ENCODE measurements at places on chromosomes 1 and 21.

DNA sequence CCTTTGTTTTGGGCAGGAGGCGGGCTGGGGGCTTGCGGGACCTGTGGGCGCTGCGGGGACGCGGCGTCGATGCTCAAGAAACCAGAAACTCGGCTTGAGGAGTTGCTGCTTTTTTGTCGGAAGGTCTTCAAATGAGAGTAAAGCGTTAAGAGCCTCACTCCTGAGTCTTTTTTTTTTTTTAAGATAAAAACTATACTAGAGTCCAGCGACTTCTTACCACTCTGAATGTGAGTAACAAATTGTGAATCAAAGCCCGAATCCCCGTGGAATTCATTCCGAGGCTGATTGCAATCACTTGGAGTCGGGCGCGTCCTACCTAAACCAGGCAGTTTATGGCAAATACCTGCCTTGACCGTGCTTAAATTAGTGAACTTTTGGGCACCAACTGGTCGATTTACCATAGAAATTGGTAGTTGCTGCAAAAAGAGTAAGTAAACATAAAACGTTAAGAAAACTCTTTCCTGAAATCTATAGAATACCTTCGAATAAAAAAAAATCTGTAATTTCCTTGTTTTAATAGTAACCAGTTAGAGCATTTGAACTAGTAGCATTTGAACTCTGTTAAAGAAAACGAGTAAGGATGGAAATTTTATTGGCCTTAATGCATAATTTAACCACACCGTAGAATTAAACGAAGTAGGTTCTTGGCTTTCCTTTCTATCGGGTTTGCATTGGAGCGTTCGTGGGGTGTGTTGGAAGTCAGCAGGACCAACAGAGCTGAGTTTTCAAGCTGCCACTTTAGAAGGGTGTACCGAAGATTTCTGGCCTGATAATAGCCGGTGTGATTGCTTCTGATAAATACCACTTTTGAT is 769 bp downstream of the GPSM2 start:
- DNase-seq, result no peak

DNA sequence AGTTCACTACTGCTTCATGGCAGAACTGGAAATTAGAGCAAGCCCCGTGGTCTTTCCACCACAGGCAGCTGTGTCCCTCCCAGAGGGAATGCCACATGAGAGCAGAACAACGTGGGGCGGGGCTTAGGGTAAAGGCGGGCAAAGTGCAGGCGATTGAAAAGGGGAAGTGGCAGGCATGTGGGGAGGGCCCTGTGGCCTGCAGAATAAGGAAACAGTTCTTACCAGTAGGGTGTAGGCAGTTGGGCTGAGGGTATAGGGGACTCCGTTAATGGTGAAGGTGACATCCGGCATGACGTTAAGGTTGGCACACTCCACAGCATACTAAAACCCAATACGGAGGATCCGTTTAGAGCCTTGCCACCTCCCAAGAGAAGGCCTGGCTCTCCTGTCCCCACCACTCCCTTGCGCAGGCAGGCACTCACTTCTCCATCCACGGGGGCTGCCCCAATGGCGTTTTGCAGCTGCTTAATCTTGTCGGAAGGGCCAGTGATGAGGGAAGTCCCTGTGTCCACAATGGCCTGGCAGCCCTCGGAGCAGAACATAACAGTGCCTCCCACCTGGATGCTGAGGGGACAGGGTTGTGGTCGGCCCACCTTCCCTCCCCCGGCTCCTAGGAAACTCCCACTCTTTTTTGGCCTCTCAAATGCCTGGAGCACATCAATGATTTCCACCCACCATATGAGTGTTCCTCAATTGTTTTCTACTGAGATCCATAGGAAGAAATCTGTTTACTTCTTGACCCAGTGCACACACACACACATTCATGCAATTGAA is 9.1 kb upstream of the RAB7B start:
- DNase-seq, result no peak

DNA sequence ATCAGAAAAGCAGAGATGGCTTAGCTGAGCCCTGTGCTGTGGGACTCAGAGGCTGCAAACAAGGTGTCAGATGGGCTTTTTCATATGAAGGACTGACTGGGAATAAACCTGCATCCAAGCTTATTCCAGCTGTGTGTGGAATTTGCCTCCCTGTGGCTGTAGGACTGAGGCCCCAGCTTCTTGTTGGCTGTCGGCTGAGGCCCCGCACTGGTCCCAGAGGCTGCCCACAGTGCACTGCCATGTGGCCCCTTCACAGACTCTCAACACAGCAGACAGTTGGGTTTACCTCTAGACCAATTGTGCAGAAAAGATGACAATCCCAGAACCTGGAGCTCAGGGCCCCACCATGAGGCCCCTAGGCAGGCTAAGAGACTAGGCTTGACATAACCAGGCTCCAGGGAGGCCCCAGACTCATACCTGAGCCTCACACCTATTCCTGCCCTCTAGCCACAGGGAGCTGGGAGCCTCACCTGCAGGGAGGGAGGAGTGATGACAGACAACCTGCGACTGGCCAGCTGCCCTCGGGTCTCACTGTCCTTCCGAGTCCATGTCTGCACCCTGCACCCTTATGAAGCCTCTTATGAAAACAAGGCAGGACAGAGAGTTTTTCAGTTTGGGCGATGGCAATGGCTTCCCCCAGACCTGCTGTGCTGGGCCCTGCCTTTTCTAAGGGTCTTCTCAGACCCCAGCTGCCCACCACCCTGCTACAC is 615.5 kb downstream of the NPHP4 start:
- no peak for DNase-seq

- no peak for DNase-seq
These were observed 206.4 kb upstream of the LMO4 start for GRCh38 chr1:87122243-87122642.

- no peak for DNase-seq
These were observed 604.6 kb downstream of the MRPL39 start for GRCh38 chr21:25002676-25003075.

DNA sequence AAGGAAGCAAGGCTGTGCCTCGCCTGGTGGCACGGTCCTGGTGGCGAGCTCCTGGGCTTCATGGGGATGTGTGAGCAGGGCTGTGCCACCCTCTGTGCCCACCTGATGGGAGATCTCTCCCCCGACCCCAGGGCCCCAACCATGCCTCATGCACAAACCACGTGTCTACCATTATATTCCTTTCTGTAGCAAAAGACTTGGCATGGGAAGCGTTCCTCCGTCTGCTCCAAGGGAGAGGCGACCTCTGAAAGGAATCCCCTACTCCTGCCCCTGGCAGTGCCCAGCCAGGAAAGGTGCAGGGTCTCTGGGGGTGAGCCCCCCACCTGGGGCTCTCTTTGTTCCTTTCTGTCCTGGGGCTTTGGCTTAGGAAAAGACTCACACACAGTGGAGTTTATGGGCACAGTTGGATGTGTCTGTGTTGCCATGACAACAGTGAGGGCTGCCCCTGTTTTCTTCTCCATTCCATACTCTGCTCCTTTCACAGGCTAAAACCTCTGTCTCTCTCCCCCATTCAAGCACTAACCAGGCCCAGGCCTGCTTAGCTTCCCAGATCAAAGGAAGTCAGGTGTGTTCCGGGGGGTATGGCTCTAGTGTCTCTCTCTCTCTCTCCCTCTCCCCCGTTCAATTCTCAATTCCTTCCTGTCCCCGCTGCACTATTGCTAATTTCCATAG is 21.4 kb upstream of the LRRN2 start:
- no peak for DNase-seq

GRCh38 chr1:98420376-98421084 is 241.0 kb upstream of the SNX7 start:
- DNase-seq, result no peak

DNA sequence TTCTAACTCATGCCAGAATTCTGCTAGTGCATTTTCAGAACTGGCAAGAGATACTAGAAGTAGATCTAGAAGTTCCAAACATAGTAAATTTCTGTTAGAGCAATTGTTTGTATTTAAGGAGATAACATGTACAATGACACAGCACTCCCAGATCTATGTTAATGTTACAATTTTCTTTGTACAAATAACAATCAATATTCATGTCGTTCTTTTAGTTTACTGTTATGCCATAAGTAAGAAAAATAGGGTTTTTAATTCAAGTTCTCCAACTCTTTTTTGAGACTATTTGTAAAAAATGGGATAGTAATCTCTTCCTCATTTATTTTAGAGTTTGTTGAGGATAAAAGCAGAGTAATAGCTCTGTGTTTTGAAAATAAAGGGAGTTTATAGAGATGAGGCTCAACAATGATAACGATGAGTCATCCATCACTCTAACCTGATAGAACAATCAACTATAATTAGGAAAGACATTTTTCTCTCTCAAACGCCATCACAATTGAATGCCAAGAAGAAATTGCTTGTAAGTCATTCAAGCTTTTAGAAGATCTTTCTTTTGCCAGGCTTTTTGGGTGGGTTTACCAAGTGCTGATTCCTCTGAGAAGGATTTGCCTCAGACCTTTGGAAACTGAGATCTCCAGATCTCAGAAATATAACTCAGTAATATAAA is 638 bp downstream of the CD84 start:
- no peak for DNase-seq

GRCh38 chr1:90550626-90551406 is 166.3 kb downstream of the BARHL2 start:
- DNase-seq, result no peak

DNA sequence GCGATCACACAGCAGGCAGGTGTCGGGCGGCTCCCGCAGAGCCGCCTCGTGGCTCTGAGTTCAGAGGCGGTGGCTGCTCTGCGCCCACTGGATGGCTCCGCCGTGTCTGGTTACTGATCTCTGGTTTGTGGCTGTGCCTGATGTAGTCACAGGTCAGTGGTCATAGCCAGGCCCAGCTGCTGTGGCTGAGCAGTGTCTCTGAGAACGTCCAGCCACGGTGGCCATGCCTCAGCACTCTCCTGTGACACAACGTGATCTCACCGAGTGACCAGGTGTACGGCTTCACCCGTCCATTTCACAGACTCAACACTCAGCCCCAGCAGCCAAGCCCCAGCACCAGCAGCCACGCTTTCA is 61.2 kb downstream of the KCNN3 start:
- no peak for DNase-seq

DNA sequence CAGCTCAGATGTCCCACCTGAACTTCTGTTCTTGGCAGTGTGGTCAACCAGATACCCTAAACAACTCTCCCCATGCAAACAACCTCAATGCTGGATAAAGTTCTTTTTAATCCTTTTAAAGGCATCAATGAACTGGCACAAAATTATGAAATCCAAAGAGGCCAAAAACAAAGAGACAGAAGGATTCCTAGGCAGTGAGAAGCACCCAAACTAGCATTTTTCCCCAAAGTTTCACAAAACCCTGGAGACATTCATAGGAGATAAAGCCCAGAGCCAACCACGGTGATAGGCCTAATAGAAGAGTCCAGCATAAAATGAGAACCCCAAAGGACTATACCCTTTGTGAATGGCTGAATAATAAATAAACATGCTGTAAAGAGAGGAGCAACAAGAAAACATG is 50.7 kb downstream of the MATN1 start:
- no peak for DNase-seq

DNA sequence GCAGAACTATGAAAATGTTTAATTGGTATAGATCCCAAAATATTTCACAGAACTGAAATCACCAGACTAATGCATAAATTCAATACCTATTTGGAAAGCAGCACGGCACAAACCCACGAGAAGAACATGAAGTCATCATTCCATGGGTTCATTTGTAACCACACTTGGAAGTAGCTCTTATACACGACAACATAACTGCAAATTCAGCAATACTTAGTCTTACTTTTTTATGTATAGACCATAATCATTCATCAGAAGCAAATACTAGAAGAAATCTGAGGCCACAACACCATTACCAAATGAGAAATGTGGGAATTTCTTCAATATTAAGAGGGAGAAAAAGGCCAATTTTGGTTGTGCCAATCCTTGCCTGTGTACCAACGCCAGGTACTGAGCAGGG is 4.2 kb upstream of the UBE2G2 start:
- DNase-seq, result no peak

DNA sequence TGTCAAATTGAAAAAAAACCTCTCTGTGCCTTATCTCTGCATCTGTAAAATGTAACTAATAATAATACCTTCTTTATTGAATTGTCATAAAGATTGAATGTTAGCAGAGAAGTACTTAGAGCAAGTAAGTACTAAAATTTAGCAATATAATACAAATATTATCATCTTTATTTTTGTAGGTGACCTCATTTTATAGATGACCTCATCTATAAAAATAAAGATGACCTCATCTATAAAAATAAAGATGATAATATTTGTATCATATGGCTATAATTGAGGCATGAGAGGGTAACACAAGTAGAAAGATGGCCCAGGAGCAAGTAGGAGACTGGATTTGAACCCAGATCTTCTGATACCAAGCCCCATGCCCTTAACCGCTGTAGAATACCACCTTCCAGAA is 193.2 kb upstream of the FOXD3 start:
- no peak for DNase-seq

GRCh38 chr1:42646056-42646455 is 12.2 kb upstream of the PPIH start:
- no peak for DNase-seq

- DNase-seq, result peak; percentile 51
These were observed 81.5 kb downstream of the BEND5 start for GRCh38 chr1:48695161-48695560.

DNA sequence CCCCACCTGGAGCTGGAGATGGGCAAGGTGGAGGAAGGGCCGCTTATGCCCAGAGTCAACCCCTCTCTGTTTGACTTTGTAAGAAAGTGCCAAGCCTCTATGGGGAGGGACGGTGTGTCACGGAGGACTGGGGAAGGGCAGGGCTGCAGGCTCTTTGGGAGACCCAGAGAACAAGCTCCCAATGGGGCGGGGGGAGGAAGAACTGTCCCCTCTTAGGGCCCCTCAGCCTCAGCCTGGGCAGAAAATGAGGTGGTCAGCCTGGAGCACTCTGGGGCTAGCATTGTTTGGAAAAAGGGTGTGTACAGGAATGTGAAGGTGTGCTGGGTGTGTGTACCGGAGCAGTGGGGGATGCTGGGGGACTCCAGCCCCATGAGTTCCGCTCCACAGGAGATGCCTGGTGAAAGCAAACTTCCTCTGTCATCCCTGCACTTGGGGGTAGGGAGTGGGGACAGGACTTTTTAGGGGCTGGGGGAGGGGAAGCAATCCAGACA is 1.2 kb upstream of the INAVA start:
- no peak for DNase-seq

DNA sequence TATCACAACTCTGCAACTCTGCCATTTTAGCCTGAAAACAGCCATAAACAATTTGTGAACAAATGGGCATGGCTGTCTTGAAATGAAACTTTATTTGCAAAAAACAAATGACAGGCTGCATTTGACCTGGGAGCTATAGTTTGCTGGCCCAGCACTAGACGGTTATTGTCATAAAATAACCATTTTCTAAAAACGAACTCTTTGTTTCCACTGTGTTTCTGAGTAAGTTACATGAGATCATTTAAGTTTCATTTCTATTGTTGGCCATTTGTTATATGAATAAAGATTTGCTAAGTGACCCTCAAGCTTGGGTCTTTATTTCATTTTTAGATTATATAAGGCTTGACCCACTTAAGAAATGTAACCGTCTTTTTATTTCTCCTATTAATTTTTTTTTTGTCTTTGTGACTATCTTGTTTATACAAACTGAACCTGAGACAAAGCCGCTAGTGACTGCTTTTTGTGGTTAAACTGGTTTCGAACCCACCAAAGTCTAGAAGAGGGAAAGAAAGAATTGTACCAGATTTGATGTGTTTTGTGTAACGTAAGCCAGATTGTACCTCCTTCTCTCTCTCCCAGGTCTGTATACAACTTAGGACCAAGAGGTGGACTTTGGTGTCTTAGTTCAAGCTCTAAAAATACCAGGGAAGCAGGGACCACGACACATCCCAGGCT is 12.9 kb upstream of the KCNJ15 start:
- DNase-seq, result no peak

- no peak for DNase-seq
These were observed 325.6 kb downstream of the NEGR1 start for GRCh38 chr1:71956613-71957285.

- DNase-seq, result no peak
These were observed 34.3 kb upstream of the PDE9A start for GRCh38 chr21:42619166-42619565.

GRCh38 chr1:3695326-3696217 is 43.3 kb downstream of the TP73 start:
- DNase-seq, result no peak
